ENCODE measurements at places on chromosomes 6 and 20.
A peak's percentile ranks its signal among the peaks of the same experiment; 100 is the strongest.

- no peak for DNase-seq
Observed at GRCh38 chr6:17392978-17393891, at the start of gene CAP2. Gene CAP2 (plus strand): TSS chr6:17393595. CDS start chr6:17421556, 27,961 bp downstream.

DNA sequence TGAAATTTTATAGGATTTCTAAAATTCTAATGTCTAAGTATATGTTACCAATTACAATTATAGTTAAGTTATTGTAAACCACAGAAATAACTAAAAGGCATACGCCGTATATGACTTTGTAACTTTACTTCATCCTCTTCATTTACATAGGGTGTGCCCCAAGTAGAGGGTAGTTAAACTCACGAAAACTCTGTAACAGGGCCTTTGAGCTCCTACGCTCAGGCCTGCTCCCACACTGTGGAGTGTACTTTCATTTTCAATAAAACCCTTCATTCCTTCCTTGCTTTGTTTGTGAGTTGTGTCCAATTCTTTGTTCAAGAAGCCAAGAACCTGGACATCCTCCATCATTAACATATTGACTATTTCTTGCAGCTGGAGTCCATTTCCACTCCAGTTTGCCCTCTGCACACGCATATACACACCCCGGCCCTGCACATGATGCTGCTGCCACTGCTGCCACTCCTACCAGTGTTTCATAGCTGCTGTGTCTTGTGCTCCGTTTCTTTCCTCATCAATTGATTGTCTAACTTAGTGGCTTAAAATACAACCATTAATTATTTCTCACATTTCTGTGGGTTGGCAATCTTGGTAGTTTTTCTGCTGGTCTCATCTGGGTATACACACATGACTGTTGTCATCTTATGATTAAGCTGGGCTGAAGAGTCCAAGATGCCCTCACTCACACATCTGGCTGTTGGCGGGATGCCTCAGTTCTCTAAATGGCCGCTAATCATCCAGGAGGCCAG lies 33.0 kb upstream of the SCP2D1 start:
- no peak for DNase-seq

GRCh38 chr6:138862456-138862855 lies 66.6 kb downstream of the ECT2L start:
- DNase-seq, result no peak

DNA sequence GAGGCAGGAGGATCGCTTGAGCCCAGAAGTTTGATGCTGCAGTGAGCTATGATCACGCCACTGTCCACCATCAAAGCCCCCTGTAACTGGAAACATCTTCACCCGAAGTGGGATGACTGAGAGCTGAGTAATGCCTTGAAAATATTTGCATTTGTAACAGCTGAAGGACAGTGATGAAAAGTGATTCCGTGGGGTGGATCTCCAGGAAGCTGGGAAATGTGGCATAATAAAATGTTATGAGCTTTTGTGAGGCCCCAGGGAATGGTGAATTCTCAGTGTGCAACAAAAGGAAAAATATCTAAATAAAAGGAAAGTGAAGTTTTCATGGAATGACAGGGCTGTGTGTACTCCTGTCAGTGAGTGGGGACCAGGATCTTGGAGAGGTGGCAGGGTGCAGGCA lies 92.0 kb downstream of the JAG1 start:
- DNase-seq, result no peak

GRCh38 chr20:48635791-48636267 lies 192.0 kb downstream of the PREX1 start:
- DNase-seq, result peak; percentile 26

- DNase-seq, result no peak
Observed at GRCh38 chr20:57553376-57554018, 7.4 kb upstream of the PCK1 start.

- no peak for DNase-seq
Observed at GRCh38 chr20:37564388-37565133, 36.9 kb upstream of the BLCAP start.

DNA sequence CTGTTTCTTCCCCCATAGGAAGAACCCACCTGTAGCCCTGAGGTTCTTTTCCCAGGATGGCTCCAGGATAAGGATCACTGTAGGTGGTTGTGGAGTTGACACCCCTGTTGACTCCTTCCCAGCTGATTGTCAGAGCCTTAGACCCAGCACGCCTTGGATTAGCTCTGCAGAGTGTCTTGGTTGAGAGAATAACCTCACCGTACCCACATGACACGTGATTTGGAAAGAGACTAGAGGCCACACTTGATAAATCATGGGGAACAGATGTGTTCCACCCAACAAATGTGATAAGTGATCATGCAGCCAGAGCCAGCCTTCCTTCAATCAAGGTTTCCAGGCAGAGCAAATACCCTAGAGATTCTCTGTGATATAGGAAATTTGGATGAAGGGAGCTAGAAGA lies 12.2 kb downstream of the BTN3A1 start:
- DNase-seq, result no peak

DNA sequence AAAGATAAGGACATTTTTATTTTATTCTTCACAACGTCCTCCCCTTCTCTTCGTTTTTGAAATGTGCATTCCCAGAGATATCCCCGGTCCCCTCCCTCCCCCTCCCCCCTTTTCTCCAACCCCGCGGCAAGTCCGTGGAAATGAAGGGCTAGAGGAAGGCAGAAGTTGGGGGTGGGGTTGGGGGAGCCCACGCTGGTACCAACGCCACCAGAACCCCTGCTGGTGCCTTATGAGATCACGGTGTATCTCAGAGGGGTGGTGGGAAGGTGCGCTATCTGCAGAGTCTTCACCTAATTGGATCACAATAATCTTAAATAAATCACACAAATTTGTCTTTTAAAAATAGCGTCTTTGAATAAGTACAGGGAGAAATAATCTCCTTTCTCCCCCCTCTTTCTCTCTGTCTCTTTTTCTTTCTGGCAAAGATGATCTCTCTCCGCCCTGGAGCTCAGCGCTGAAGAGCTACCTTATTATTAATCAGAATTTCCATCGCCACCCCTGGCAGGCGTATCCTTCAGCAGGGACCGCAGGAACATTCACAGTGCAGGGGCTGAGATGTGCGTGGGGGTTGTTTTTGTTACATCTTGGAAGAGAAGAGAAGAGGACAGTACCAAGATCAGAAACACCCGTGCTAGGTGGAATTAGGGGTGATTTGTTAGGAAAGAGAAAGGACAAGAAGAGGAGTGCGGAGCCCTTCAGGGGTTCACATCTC lies 915 bp downstream of the CLVS2 start:
- no peak for DNase-seq

Data from effector memory CD4-positive, alpha-beta T cell (primary cell).